ENCODE measurements at places on chromosomes 16 and 17.

DNA sequence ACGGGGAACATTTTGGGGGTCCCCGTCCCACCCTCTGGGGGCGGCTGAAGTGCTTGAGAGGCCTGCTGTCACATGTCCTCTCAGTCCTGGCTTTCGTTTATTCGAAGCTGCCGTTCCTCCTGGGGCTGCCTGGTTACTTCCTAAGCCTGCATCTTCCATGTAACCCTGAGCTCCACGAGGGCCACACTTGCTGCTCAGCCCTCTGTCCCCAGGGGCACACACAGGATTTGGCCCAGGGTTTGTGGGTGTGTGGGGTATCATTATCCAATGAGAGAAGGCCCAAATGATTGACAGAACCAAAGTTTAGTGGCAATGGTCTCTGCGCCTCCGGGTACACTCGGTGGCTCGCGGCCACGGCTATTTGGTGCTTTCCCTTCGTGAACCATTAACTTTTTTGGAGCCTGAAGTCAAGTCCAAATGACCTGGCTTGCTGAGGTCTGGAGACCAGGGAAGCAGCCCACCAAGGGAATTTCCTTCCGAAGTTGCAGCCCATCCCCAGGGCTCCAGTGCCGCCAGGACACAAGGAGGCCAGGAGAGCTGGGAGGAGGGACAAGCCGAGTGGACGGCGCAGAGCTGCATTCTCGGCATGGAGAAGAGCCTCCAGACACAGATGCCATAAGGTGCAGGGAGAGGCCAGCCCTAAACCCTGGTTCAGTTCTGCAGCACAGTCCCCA is 131.4 kb upstream of the FOXF1 start:
- no peak for DNase-seq

GRCh38 chr17:69593716-69594115 is 179.2 kb downstream of the MAP2K6 start:
- no peak for DNase-seq

DNA sequence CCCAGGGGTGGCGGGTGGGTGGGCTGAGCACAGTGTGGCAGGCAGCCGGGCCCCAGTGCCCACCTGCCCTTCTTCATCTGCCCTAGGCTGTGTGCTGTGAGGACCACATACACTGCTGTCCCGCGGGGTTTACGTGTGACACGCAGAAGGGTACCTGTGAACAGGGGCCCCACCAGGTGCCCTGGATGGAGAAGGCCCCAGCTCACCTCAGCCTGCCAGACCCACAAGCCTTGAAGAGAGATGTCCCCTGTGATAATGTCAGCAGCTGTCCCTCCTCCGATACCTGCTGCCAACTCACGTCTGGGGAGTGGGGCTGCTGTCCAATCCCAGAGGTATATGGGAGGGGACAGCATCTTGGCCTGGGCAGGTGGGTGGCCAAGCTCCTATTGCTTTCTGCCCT is 6.4 kb downstream of the GRN start:
- DNase-seq: no peak

DNA sequence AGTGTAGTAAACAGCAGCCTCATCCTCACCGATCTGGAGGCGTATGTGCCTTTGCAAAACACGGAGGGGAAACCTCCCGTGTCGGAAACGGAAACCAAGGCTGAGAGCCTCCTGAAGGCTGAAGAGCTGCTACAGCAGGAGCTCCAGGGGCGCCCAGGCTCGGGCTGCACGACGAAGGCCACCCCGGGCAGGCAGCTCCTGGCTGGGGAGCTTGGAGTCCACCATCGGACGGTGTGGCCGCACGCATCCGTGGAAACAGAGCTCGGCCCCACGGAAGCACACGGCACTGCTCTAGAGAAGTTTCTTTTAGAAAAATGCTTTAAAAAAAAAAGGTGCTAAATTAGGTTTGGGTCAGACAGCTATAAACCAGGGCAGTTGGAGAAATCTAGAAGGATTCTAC is 71.5 kb downstream of the ZNF778 start:
- no peak for DNase-seq

GRCh38 chr16:50826797-50827316 is 85.0 kb downstream of the CYLD start:
- no peak for DNase-seq

GRCh38 chr17:62791235-62791734 is 16.8 kb downstream of the MARCHF10 start:
- no peak for DNase-seq

- no peak for DNase-seq
Observed at GRCh38 chr17:5629128-5629527, 44.8 kb upstream of the NLRP1 start.

DNA sequence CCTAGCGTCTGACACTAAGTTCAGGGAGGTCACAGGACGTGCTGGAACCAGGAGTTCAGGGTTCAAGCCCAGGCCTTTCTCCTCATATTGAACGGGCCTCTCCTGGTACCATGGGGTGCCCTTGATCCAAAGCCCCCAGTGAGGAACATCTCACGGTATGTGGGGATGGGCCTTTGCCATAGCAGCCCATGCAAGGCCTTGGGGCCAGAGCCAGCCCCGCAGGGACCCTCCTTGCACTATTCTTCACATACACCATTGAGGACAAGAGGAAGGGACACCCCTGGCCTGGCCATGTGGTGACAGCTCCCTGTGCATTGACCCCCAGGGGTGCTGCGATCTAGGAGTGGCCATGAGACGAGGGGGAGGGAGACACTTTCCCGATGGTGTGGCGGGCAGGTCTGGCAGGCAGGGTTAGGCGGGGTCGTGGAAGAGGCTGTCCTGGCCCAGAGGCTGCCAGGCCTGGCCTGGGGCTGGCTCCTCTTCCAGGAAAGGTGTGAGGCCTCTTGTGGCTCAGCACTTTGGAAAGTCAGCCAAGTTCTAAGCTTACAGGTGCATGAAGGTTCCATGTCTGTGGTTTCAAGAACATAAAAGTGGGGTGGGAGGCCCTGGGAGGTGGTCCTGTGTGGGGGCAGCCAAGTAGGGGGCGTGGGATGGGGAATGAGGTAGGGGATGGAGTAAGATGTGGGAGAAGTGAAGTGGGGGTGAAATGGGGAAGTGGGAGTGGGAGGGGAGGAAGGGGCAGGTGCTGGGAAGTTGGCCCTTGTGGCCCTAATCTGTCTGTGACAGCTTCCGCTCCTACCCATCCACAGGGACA is 88.7 kb upstream of the CBX4 start:
- no peak for DNase-seq

- DNase-seq: no peak
Observed at GRCh38 chr17:17872547-17873345, 36.0 kb upstream of the SREBF1 start.
